ENCODE measurements at places on chromosomes 5 and 9.

GRCh38 chr9:20692554-20692953 lies 8.5 kb downstream of the FOCAD start:
- no peak for DNase-seq

GRCh38 chr5:173615884-173616576 lies 420 bp downstream of the BOD1 start:
- DNase-seq = peak; percentile 38

DNA sequence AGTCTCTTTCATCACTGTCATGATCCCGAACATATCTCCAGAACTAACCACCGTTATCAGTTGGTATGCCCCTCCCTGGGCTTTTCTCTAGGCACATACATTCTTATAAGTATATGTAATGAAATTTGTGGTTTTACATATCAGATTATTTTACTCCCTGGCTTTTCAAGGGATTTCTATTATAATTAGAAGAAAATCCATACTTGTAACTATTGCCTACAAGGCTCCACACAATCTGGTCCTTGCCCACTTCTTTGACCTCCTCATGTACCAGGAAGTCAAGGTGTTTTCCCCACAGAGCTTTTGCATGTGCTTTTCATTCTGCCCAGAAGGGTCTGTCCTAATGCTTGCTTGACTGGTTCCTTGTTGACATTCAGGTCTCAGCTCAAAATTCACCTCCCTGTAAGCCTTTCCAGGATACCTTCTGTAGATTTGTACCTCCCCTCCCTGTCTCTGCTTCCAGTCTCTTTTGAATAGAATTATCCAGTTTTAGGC lies 33.6 kb upstream of the HSD17B4 start:
- no peak for DNase-seq

DNA sequence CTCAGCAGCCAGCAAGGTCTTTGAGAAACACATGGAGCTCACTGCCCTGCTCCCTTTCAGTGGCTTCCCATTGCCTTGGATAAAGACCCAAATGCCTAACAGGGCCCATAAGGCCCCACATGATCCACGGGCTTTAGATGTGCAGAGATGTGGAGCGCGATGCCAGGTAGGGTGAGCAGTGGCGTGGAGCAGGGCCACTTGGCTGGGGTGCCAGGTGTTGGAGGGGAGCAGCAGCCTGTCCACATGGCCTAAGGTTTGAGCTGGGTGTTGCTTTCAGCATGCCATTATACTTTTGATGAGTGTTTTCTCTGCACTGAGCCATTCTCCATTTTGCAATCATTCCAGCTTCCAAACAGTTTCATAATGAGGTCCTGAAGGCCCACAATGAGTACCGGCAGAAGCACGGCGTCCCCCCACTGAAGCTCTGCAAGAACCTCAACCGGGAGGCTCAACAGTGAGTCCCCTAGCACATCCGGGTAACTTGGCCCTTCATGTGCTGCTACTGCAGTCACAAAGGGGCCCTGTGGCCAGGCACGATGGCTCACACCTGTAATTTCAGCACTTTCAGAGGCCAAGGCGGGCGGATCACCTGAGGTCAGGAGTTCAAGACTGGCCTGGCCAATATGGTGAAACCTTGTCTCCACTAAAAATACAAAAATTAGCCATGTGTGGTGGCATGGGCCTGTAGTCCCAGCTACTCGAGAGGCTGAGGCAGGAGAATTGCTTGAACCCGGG lies 11.1 kb downstream of the GLIPR2 start:
- no peak for DNase-seq

GRCh38 chr5:43648499-43649124 lies 45.6 kb downstream of the NNT start:
- DNase-seq = no peak

DNA sequence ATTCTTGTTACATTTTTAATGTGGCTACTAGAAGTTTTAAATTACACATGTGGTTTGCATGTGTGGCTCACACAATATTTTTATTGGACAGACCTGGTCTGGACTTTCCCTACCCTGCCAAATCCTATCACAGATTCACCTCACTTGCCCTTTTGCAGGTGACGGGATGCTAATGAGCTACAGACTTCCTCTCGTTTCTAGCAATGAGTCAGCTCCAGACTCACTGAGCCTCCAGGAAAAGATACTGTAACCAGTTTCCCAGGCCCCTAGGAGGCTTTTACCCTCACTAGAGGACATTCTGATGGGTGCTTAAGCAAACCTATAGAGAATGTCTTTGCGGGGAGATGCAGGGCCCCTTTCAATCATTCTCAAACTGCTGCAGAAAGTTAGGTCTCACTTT lies 135.4 kb downstream of the WDR41 start:
- peak; percentile 30 for DNase-seq

DNA sequence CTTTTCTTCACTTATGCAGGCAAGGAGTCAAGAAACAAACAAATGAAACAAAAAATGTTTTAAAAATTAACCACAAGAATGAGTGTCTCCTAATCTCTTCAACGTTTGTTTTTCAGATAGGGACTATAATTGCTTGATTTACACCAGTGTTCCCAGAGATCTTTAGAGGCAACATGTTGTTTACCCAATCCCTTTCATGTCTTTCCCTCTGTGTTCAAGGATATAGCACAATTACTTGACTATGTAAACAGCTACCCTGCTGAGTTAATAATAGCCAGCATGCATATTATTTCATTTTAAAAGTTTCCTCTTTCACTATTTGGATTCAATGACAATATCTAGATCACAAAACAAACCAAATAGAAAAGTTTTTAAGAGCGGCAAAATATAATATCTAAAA lies 25.1 kb upstream of the SHISAL2B start:
- no peak for DNase-seq

DNA sequence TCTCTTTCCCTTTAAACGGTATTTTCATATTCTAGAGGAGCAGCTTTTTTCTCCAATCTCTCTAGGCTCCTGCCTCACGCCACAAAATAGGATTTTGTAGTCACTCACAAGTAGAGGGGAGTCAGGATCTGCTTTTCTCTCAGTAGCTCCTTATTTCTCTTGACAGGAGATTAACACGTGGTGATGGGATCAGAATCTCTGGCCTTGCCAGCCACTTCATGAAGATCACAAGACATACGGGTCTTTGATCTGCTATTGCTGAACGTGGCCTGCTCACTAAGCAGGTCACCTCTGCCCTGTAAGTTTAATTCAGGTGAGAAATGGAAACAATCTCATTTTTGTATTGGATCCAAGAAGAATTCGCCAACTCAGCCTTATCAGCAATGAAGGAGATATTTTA lies 257.5 kb downstream of the DIRAS2 start:
- DNase-seq = no peak

DNA sequence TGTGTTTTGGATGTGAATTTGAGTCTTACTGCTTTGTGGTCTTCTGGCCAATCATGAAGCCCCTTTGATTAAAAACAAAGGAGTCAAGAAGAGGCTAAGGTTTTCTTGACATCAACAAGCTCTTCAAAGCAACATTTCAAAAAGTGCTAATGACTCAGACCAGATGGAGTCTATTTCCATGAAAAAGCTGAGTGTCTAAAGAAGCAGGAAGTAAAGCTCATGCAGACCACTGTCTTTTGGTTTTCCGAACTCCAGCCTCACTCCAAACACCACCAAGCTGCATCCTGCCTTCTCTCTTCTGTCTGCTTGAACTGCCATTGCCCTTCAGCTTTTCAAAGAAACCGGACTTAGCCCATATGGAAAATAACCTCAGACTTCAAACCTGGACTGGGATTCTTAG lies 115.2 kb downstream of the PRDM6 start:
- no peak for DNase-seq

DNA sequence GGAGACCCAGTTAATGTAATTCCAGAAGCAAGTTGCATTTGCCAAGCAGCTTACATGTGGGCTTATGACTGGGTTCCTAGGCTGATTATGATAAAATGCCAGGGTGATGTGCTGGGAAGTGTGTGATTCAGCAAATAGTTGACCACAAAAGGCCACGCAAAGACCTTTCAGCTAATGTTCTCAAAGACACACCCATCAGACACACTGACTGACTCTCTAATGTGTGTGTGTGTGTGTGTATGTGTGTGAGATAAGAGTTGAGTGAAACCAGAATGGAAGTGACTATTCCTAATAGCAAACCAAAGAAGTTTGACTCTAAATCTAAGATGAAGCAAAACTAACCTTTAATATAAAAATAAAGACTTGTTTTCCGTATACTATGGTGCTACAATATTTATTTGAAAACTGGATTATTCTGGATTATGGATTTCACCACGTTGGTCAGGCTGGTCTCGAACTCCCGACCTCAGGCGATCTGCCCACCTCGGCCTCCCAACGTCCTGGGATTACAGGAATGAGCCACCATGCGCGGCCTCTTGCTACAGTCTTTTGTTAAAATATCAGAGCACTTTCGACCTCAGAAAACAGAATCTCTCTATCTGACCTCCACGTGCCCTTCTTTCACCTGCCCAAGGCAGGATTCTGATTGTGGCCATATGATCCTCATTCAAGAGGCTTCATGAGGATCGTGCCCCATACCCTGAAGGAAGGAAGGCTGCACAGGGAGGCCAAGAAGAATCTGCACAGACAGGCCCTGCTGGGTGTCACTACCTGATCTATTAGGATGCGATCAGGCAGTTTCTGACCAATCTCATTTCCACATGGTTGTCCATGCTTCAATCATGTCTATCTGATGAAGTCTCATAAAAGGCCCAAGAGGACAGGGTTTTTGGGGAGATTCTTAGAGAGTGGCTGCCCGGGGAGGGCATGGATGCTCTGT lies 75.6 kb downstream of the USP20 start:
- DNase-seq = peak; percentile 97

DNA sequence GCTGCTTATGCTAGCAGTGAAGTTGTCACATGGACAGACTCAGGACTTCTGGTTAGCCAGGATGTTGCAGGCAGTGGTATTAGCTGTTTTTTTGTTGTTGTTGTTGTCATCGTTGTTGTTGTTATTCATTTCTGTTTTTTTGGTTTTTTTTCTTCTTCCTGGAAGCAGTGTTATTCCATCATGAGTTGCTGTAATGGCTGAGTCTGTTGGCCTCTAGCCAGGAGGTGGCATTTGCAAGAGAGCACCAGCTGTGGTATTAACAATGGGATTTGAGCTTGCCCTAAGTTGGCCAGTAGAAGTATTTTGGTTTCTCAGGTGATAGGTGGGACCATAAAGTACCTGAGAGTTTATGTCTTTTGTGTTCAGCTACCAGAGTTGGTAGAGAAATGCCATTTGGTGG lies 561.1 kb downstream of the KCTD16 start:
- no peak for DNase-seq

DNA sequence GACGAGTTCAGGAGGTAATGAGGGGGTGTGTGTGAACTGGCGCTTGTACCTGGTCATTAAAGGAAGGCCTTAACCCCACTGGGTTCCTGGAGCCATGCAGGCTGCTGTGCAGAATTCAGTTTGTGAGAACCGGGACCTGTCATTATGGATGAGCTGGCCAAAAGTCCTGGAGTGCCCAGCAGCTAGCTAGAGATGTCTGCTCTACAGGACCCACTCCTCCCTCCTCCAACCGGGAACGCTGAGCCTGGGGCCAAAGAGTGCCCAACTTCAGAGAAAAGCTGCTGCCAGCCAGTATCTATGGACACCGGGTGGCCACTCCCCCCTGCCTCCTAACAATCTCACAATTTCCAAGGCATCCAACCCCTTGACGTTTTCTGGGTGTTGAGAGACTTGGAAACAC lies 1.2 kb downstream of the ENTREP1 start:
- DNase-seq = no peak

DNA sequence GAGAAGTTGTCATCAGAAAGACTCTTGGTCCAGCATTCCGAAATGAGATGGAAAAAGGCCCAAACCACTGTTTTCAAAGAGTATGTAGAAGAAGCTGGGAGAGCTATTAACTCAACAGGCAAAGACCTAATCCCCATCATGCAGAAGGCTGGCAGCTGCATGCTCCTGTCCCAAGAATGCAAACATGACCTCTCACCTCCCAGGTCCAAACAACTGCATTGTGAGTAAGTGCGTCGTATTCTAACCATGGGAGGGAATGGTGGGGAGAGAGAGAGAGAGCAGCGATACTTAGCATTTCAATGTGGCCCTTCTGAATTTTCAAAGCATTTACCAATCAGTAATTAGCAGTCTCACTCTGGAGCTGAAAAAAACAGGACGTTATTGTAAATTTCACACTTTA lies 27.6 kb downstream of the TRPC7 start:
- DNase-seq = no peak

GRCh38 chr5:150847334-150847695 lies 994 bp downstream of the IRGM start:
- DNase-seq = no peak

- no peak for DNase-seq
Measured at GRCh38 chr9:37641331-37641730, 9.4 kb upstream of the FRMPD1 start.

- DNase-seq = no peak
Measured at GRCh38 chr5:92237896-92238295, 854.8 kb upstream of the ARRDC3 start.

- no peak for DNase-seq
Measured at GRCh38 chr5:61974680-61975079, 331.3 kb upstream of the KIF2A start.

- no peak for DNase-seq
Measured at GRCh38 chr9:26789959-26790358, 102.6 kb downstream of the CAAP1 start.

DNA sequence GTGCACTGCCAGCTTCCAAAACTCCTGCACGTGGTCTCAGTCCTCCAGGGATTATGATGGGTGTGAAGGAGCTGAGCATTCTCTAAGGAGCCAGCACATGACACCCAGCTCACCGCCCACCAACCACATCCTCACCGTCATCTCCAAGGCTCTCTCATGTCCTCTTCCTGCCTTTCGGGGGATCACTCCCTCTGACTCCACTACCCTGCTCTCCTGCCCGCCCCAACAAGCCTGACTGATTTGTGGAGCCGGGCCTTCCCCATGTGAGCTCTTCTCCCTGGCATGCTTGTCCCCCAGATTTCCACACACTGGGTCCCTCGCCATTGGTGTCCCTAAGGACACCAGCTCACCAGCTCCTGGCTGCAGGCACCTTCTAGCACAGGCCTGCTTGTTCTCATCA lies 1.9 kb downstream of the ABO start:
- DNase-seq = no peak

GRCh38 chr5:119275146-119275545 lies 80.7 kb upstream of the TNFAIP8 start:
- no peak for DNase-seq

DNA sequence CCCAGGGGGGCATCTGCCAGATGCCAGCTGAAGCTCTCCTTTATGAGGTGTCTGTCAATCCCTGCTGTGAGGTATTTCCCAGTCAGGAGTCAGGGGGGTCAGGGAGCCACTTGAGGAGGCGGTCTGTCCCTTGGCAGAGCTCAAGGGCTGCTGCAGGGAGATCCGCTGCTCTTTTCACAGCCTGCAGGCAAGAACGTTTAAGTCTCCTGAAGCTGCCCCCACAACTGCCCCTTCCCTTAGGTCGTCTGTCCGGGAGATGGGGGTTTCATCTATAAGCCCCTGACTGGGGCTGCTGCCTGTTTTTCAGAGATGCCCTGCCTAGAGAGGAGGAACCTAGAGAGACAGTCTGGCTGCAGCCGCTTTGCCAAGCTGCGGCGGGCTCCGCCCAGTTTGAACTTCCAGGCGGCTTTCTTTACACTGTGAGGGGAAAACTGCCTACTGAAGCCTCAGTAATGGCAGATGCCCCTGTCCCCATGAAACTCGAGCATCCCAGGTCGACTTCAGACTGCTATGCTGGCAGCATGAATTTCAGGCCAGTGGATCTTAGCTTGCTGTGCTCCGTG lies 148.3 kb downstream of the RPS23 start:
- no peak for DNase-seq

GRCh38 chr5:75847561-75848021 lies 130.4 kb upstream of the POC5 start:
- no peak for DNase-seq
